ENCODE measurements at places on chromosomes 5 and 9.
A peak's percentile ranks its signal among the peaks of the same experiment; 100 is the strongest.

DNA sequence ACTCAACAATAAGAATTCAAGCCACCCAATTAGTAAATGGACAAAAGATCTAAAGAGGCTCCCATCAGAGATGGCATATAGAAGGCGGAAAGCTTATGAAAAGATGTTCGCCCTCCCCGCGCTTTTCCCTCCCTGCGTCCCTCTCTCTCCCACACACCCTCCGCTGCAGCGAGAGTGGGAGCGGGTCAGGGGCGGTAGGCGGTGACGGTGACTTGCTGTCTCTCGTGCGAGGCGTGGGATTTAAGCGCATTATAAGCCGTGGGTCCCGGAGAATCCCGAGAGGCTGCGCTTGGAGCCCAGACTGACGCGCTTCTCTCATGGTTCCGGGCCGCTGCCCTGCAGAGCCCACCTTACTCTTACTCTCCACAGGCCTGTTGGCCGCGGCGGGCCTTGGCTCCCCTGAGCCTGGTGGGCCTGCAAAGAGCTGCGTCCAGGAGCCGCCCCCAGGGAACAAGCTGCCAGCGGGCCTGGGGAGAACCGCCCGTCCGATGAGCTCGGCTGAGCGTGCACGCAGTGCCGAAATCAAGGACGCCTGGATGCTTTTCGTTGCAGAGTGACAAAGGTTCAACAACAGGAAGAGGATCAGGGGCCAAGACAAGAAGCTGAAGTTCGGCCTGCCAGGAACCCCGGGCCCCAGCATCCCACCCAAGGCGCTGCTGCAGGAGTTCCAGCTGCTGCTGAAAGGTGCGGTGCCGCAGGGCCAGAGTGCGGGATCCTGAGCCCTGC, 42.6 kb upstream of the BICD2 start:
- no peak for DNase-seq

DNA sequence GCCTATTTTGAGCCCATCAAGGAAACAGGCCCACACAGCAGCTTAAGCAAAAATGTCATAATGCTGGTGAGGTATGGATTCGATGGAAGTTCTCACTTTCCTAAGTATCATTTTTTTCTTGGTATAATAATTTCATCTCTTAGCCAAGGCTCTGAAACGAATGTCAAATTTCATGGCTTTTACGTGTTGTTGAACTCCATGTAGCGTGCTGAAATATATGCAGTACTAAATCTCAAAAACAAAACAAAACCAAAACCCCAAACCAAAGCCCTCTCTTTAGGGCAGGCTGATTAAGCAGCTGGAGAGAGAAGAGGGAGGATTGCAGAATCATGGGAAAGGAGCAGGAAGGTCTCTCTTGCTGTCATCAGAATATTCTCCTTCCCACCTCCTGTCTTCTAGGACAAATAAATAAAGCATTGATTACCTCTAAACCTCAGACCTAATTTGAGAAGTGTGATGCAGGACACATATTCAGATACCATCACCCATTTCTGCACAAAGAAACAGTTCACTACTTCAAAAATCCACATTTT, 58.3 kb downstream of the TMEM174 start:
- DNase-seq: no peak

- DNase-seq: no peak
Observed at GRCh38 chr9:35627575-35627974, 9.4 kb upstream of the CD72 start.

GRCh38 chr9:77375956-77376532, 198.7 kb downstream of the VPS13A start:
- DNase-seq: no peak

DNA sequence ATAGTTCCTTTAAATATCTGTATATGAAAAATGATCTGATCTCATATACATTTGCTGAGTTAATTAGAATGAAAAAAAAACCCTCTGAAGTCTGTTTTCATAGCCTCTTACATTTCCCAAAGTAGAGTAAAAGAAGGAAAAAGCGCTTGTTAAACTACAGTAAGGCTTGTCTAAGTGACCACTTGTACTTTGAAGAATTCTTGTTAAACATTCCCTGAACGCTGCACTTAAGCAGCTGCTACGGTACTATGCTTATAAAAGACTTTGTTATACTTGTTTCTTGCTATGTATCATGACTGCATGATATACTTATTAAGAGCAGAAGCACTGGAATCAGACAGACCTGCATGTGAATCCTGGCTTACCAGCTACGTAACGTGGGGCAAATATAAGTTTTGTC, 81.7 kb upstream of the MTAP start:
- no peak for DNase-seq

DNA sequence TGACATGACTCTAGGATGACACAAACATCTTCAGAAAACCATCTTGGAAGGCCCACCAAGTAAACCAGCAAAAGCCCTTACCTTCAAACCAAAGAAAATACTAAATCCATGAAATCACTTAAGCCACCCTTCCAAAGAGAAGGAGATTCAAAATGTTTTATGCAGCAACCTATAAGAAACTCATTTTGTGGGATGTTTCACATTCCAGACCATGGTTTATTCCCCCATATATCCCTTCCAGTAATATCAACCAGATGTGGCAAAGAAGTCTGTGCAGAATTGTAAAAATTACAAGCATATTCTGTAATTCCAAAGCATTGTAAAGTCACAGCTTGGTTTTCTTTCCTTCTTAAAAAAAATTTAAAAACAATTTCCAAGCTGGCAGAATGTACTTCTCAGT, 117.4 kb downstream of the SLIT3 start:
- no peak for DNase-seq

GRCh38 chr5:72511774-72512592, 4.8 kb upstream of the ZNF366 start:
- no peak for DNase-seq

- DNase-seq: no peak
Observed at GRCh38 chr5:150301170-150301505, 1.6 kb downstream of the ARSI start.

GRCh38 chr9:69168709-69169217, 5.3 kb upstream of the TJP2 start:
- DNase-seq: peak; percentile 80

- DNase-seq: no peak
Observed at GRCh38 chr5:110909950-110910349, 161.6 kb upstream of the TSLP start.

- DNase-seq: no peak
Observed at GRCh38 chr5:18051953-18052352, 417.7 kb downstream of the TAF11L14 start.

GRCh38 chr5:94707359-94707758, 88.9 kb downstream of the SLF1 start:
- DNase-seq: no peak

DNA sequence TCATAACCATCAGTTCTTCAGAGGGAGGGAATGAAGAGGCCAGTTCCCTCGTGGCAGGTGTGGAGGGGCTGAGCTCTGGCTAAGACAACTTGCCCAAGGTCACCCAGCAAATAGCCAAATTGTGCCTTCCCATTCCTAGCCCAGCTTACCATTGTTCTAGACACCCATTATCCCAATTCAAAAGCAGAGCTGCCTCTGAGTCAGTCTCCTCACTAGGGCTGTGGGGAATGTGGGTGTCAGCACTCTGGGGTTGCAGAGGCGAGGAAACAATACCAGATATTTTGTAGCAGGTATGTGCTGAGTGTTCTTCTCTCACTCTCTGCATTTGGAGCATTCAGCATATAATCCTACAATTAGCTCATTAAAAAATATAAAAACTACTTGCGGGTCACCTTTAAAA, 270.8 kb downstream of the PSAT1 start:
- DNase-seq: no peak

Measured in inflammatory macrophage treated with lipopolysaccharide for 1 hour (primary cell).